ENCODE measurements at places on chromosomes 7 and 10.

DNA sequence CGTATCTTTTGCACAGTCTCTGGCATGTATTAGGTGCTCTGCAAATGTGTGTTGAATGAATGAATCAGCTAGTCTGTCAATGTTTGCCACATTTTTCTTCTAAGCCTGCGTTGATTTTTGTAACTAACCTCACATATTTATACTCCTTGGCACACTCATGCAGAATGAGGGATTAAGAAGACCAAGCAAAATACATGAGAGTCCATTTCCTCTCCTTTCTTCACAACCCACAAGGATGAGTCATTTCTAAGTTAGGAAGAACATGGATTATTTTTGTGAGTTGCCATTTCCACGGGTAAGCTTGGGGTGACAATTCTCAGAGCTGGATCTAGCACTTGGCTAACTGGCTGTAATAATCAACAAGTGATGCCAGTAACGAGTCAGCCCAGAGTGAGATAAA lies 158.8 kb downstream of the TWIST1 start:
- DNase-seq: peak; percentile 67

DNA sequence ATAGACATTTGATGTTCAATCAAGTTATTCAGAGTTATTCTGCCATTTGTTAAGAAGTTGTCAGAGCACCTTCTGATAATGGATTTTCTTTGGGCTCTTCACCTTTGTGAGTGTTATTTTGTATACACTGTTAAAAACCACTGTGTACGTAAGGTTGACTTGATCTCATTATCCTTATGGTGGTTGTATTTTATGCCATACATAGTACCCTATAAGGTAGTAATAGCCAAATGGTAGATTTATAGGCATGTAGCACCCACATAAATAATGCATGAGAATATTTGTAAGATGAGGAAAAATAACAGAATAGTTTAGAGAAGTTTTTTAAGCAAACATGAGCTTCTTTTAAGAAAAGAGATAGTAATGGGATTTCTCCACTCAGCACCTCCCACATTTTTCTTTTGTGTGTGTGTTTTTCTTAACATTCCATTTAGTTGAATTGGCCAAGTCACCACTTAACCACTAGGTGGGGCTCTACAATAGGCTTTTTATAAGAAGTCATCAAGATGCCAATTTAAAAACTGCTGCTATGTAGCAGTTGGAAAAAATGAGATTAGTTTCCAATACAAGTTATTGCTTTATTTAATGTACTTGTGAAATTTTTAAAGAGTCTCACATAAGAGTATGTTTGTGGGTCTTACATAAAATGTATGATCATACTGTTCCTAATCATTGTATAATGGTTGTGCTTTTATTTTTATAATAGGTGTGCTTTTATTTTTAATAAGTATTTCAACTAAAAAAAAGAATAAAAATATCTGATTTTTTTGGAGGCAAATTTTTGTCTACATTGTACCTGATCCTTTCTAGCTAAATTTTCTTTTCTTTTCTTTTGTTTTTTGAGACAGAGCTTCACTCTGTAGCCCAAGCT lies 41.1 kb upstream of the STMP1 start:
- DNase-seq: peak; percentile 89

DNA sequence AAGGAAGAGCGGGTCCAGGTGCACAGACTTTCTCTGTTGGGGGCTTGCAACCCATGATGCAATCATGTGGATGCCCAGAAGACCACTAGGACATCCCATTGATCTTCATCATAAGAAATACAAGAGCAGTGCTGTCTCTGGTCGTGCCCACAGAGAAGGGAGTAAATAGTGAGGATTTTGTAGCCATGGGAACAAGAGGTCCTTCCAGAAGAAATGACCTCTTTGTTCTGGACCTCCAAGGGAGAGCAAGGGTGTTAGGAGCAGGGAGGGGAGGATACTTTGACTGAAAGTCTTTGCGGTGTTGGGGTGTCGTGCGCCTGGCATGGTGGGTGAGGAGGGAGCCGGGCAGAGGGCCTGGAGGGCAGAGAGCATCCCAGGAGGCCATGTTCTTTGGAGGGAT lies 55.0 kb upstream of the EN2 start:
- no peak for DNase-seq

GRCh38 chr7:91263384-91264045 lies 718 bp upstream of the FZD1 start:
- DNase-seq: peak; percentile 27

- DNase-seq: no peak
Measured at GRCh38 chr7:105426606-105427146, 38.0 kb upstream of the SRPK2 start.

DNA sequence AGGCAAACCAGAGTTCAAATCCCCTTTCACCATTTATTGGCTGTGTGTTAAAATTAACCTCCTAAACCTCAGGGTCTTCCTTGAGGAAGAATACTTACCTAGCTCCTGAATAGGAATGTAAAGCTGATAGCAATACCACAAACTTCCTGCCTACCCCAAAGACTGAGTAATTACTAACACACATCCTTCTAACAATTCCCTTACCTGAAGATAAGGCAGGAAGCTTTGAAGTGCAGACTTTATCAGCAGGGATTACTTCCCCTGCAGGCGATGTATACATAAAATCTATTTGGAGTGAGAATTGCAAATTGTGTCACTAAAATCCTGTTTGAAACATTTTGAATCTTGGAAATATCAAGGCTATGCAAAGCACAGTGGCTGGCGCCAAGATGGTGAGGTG lies 21.2 kb downstream of the EVX1 start:
- no peak for DNase-seq

DNA sequence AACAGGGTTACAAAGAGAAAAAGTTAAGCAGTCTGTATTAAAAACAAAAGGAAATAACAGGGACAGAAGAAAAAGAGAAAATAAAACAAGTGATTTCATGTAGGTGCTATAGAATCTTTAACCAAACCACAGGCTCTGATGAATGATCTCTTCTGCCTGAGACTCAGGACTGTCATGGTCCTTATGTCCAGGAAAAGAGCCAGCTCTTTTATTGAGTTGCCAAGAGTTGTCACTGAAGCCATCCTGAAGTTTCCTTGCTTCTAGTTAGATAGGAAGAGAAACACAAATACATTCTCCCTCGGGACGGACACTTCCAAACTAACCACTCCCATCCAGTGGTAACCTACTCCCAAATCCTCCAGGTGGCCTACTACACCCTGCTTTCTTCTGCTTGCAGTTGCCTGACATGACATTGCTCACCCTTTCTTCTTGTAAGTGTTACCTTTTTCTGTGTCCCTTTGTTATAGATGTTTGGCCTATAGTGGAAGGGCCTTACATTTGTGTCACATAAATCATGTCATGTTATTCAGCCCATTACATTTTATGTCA lies 346.7 kb downstream of the NRG3 start:
- no peak for DNase-seq

DNA sequence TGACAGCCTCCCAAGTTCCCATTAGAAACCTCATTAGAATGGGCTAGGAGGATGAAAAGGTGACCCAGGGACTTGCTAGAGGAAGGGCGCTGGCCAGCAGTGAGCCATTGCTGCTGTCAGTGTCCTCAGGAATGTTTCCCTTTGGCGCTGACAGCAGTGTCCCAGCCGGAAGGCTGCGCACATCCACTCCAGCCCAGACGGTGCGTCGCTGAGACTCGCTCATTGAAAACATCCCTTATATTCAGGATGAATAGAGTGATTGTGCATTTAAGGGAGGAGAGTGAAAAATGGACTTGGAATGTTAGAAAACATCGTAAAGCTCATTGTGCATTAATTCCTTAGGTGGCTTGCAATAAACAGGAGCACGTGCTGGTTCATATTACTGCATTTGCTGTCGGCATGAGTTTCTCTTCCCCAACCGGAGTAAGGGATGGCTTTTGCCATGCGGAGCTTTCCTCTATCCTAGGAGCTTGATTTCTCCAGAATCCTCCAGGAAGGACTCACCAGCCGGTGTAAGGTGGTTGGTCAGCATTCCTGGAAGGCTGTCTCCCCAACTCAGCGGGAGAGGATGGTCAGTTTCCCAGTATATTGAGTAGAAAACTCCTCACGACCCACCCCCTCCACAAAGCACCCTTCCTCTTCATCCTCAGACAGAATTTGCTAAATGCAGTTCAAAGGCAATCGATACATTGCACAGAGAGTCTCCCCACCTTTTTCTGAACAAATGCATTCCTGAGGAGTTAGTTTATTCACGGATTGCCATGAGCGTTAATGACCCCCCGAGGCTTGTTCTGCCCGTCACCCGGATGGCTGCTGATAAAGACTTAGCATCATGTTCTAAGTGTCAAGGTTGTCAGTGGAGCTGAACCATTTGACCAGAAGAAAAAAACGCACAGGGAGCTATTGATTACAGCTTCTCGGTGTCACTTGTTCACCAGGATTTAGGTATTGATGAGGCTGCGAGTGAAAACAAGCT lies 201.8 kb downstream of the EBF3 start:
- DNase-seq: no peak

- DNase-seq: no peak
Measured at GRCh38 chr10:1339396-1339795, 283.2 kb downstream of the WDR37 start.

DNA sequence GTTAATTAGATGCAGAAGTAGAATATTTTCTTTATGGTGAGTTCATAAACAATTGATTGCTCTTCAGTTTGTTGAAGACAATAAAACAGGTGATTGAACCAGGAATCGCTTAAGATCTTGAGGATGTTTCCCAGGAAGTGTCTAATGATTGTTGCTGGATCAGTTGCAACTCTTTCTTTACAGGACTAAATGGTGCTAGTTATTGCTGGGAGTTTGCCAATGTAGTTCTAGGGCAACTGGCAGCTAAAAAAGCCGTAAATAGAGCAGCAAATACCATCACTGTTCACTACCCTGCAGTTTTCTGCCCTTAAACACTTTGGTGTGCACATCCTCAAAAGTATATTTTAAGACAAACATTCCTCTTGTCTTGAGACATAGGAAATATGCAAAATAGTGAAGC lies 119.2 kb upstream of the ANK3 start:
- DNase-seq: no peak

GRCh38 chr7:1779445-1779844 lies 109.4 kb downstream of the ELFN1 start:
- DNase-seq: no peak

GRCh38 chr10:60305380-60305892 lies 84.2 kb downstream of the ANK3 start:
- no peak for DNase-seq

GRCh38 chr10:128337860-128338378 lies 211.7 kb upstream of the MKI67 start:
- DNase-seq: no peak

DNA sequence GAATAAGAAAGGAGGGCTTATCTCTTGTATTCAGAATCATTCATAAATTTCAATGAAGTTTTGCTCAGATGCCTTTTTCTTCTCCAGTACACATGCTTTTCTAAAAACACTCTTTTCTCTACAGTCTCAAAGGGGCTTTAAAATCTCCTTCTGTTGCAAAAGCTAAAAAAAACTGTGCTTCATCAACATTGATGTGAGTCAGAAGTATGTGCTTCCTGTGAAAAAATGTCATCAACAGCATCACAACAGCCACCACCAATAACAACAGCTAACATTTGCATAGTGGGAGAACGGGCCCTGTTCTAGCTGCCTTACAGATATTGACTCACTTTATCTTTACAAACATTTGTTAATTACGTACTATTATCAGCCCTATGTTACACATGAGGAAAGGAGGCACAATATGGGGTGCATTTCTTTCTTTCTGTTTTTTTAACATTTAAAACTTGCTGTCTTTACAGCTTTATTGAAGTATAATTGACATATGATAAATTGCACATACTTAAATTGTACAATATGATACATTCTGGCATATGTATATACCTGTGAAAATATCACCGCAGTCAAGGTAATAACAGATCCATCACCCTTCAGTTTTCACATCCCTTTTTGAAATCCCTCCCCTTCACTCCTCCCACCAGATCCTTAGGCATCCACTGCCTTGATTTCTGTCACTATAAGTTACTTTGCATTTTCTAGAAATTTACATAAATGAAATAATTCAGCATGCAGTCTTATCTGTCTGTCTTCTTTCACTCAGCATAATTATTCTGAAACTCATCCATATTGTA lies 1605.4 kb upstream of the LRRTM3 start:
- no peak for DNase-seq

DNA sequence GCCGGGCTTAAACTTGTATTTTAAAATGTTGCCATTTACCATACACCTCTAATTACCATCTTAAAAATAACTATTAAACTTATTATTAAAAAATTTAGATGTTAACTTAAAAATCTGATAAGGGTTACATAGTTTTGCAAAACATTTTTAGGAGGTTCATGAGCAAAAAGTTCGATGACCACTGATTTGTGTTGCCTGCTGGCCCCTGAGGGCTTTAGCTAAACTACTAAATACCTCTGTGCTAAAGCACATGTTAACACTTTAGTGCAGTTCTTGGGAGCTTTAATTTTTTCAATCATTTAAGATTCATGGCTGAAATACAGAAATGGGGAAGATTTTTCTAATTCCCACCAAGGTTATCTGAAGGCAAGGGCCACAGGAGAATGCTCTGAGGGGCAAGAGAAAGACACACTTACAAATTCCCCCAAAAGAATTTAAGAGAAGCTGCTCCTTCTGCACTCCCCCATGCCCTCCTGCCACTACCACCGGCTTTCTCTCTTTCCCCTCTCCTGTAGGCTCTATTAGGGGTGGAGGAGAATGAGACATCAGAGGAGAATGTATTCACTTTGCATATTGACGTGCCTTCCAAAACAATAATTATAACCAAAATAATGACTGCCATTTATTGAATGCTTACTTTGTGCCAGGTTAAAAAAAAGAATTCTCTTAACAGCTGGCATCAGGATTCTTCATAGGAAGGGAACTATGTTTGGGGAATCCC lies 106.2 kb downstream of the RTKN2 start:
- DNase-seq: no peak

- peak; percentile 47 for DNase-seq
Measured at GRCh38 chr7:36391436-36392198, 2.0 kb downstream of the ANLN start.

GRCh38 chr7:22550514-22551030 lies 50.6 kb upstream of the STEAP1B start:
- DNase-seq: no peak

DNA sequence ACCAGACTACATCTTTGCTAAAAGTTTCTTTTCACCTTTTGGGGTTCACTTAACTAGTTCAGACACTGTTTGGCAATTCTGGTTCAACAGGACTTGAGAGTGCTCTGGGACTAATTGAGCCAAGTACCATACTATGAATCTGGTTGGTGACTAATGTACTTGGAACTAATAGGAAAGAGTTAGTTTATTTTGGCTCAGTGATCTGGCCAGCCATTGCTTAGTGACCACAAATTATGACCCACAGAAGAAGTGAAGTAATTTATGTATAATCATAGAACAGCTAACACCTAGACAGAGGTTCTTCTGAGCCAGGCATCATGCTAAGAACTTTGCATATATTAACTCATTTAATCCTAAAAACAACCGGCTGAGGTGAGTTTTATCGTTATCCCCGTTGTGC lies 126.5 kb upstream of the JCAD start:
- DNase-seq: peak; percentile 86

DNA sequence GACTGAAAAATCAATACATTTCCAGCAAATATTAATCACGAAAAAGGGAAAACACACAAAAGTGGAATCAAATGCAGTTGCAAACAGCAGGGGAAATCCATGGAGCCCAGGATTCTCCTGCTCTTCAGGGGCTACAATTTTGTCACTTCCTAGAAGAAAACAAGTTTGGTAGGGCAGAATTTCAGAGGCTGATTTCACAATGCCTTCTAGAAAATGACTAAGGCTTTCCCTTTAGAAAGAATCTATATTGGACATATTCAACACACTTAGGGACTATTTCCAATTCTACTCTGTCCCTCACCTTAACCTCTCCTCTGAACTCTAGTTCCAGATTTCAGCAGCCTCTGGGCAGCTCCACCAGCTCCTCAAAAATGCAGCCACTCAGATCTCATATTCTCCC lies 111.3 kb downstream of the HECTD2 start:
- DNase-seq: peak; percentile 5

GRCh38 chr7:122885583-122886356 lies 490 bp downstream of the CADPS2 start:
- peak; percentile 31 for DNase-seq

All from PC-3 (cell line).